ENCODE measurements at places on chromosomes 6 and 20.

DNA sequence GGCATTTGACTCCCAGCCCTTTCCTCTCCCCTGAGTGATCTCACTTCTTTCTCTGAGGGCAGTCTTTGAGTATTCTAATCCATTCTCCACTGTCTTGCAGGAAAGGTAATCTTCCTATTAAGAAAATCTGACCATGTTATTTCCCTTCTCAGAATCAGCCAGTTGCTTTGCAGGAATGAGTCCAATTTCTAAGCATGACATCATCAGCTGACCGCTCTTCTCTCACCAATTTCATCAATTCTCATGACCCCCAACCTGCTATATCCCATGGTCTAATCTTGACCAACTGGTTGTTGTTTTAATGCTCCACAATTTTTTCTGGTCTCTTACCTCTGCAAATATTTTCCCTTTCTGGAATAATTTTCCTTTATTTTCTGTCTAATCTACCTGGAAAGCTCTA is 73.4 kb downstream of the FAM229B start:
- DNase-seq: no peak

GRCh38 chr6:166958926-166959861 is 2.8 kb upstream of the RNASET2 start:
- DNase-seq: peak; percentile 79

- no peak for DNase-seq
These were observed 88.5 kb downstream of the POPDC3 start for GRCh38 chr6:105091140-105091829.

GRCh38 chr6:110815015-110815410 is 256 bp downstream of the CDK19 start:
- DNase-seq: no peak

DNA sequence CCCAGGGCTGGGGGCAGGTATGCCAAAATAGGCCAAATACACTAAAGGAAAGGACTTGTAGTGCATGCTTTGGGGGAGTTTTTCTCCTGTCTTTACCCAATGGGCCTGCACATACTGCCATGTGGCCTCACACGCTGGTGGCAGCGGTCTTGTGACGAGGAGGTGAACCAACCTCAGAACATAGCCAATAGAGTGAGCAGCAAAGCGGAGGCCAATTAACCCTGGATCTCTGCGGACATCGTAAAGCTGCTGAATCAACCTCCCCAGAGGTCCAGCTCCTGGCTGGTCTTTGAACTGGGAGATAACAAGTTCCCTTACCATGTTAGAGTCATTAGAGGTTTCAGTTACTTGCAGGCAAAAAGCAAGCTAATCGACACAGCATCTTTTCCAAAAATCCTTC is 280.1 kb downstream of the PREX1 start:
- DNase-seq: no peak

GRCh38 chr20:13092111-13092510 is 83.3 kb downstream of the SPTLC3 start:
- DNase-seq: no peak

- no peak for DNase-seq
These were observed 41.9 kb upstream of the CALHM6 start for GRCh38 chr6:116419069-116419786.

- no peak for DNase-seq
These were observed 272.2 kb upstream of the MAP3K7 start for GRCh38 chr6:90859056-90859455.

DNA sequence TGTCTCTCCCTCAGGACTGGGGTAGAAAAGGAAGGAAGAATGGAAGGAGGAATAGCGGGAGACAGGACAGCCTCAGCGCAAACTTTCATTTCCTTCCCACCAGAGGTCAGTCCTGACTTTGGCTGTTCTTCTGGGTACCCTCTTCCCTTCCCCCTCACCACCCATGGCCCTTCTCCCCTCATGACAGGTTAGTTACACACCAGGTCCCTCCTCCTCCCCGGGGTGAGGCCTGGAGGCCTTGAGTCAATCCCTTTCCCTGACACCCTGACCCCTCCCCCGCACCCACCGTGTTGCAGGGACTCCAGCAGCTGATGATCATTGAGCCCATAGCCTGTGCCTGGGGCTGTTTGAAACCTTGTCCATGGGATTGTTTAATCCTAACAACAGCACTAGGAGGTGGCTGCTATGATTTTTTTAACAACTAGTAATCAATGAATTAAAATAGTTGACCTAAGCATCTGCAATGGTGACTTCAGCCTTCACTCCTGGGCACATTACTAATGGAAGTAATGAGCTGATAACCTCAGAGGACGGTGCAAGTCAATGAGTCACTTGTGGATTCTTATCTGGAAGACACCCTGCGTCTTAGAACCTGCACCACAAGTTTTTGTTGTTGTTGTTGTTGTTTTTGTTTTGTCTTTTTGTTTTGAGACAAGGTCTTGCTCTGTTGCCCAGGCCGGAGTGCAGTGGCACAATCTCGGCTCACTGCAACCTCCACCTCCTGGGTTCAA is 46.6 kb upstream of the CCDC167 start:
- no peak for DNase-seq

Measured in naive B cell (primary cell).